Left kidney (tissue), 8 donors: ENCODE measurements at places on chromosomes 5 and 9. TPM values are rescaled to one million over a fixed set of nuclear protein-coding genes. Genes with fewer than 3 reads are reported as not detected.
A peak's percentile ranks its signal among the peaks of the same experiment; 100 is the strongest.

DNA sequence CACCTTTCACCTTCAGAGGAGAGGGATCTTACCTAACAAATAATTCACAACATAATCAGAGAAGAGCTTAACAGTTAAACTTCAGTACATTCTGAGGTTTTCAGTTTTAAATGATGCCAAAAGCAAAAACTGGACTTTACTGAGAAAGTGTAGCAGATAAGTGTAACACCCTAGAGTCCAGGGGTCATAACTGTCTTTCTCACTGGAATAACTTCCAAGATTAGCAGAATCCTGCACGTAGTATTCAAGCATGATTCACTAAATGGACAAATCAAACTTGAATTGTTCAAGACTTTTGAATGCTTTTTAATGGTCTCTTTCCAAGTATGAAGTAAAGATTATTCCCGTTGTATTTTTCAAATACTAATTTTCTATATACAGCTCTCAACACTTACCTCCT, 180.1 kb upstream of the NREP start:
- no peak for DNase-seq

- DNase-seq = no peak
Observed at GRCh38 chr5:167552356-167552755, 739.1 kb upstream of the WWC1 start.

DNA sequence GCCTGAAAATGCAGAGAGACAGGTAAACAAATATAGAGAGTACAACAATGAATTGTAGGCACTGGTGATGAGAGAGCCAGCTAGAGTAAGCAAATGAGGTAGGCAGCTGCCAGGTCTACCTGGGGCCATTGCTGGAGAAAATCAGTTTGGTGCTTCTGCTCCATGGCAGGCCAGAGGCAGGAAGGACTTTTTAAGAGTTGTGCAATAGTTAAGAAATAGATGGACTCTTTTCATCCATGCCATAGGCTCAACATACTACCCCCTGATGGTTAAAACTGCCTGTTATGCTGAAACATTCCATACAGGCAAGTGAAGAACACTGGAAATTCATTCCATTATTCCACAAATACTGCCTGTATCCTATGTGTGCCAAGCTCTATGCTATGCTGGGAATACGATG, 86.5 kb upstream of the CCDC112 start:
- DNase-seq = no peak

CMYA5 gene
- 26.4 TPM for polyA plus RNA-seq

DIPK1B gene
- polyA plus RNA-seq = 27.6 TPM

GRCh38 chr9:101139082-101139481, 110.6 kb downstream of the PLPPR1 start:
- no peak for DNase-seq

STPG3 gene
- polyA plus RNA-seq = 1.5 TPM

GRCh38 chr5:76691467-76692273, 24.3 kb upstream of the F2R start:
- peak; percentile 45 for DNase-seq

DDX4 gene
- 0.12 TPM for polyA plus RNA-seq

GRCh38 chr9:21806644-21807043, 4.2 kb downstream of the MTAP start:
- no peak for DNase-seq

- no peak for DNase-seq
Observed at GRCh38 chr9:17580119-17580518, 1.3 kb downstream of the SH3GL2 start.

TICAM2 gene
- polyA plus RNA-seq = 2.1 TPM

- DNase-seq = no peak
Observed at GRCh38 chr9:88477300-88477751, 57.7 kb upstream of the NXNL2 start.

- peak; percentile 33 for DNase-seq
Observed at GRCh38 chr9:72292874-72293607, 72.0 kb downstream of the ZFAND5 start.

LIX1 gene
- 4.9 TPM for polyA plus RNA-seq

GRCh38 chr5:123929055-123929474, 417.1 kb downstream of the CSNK1G3 start:
- no peak for DNase-seq

DNA sequence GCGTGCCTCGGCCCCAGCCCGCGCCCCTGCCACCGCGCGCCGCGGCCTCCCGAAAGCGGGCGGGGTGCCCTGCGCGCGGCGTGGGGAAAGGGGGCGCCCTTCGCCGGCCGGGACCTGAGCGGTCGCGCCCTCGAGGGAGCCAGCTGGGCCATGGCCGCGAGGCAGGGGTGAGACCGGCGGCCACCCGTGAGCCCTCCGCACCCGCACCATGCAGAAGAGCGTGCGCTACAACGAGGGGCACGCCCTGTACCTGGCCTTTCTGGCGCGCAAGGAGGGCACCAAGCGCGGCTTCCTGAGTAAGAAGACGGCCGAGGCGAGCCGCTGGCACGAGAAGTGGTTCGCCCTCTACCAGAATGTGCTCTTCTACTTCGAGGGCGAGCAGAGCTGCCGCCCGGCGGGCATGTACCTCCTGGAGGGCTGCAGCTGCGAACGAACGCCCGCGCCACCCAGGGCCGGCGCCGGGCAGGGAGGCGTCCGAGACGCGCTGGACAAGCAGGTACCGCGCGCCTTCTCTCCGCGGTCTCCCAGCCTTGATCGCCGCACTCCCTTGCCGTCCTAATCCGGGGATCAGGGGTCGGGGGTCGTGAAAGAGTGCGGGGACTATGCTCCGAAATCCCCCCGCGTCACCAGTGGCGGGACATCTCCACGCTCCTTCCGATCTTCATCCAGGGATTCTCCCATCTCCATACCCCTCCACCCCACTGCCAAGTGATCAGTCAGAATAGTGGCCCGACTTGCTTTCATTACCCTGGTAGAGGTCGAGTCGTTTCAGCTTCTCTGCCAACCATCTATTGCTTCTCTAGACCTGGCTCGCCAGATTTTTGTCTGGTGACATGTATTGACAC, 590 bp downstream of the RASGRF2 start:
- DNase-seq = no peak

GRCh38 chr5:116859666-116860320, 285.2 kb upstream of the SEMA6A start:
- DNase-seq = no peak

- DNase-seq = no peak
Observed at GRCh38 chr9:78566521-78566920, 269.6 kb downstream of the PSAT1 start.

GRCh38 chr9:124596172-124596839, 89.1 kb upstream of the NR5A1 start:
- no peak for DNase-seq

GRCh38 chr5:36957953-36958537, 81.5 kb downstream of the NIPBL start:
- no peak for DNase-seq

DNA sequence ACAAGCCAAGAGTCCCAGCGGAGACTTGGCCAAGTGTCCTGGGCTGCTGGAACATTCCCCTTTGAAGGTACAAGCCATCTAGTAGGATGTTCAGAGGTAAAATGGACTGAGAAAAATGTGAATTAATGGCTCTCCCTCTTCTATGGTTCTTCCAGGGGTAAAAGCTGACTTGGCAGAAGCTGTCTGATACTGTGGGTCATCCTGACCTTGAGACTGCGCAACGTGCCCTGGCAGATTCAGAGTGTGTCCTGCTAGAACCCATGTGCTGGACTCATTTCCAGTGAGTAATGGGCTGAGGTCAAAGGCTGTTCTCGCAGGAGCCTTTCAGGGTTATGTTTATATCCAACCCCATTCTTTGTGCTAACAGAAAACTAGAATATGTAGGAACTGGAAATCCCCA, 423.0 kb upstream of the CD180 start:
- DNase-seq = no peak

DNA sequence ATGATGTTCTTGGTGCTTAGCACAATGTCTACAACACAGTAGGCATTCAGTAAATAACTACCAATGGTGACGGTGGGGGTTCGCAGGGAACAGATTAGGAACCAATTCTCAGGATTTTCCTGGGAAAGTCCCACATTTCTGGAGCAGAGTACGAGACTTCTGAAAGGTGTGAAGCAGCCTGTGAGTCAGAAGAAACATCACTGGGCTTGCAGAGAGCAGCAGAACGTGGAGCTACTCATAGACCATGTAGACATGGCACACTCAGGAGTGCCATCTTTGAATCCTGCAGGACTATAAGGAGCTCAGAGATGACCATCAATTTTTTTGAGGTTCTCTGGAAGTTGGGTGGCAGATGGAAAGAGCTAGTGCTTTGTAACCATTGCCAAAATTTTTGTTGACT, 106.6 kb upstream of the ANKRD55 start:
- DNase-seq = no peak

IL33 gene
- polyA plus RNA-seq = 7.3 TPM

GRCh38 chr9:131329241-131329641, 39.7 kb downstream of the PLPP7 start:
- DNase-seq = no peak

DNA sequence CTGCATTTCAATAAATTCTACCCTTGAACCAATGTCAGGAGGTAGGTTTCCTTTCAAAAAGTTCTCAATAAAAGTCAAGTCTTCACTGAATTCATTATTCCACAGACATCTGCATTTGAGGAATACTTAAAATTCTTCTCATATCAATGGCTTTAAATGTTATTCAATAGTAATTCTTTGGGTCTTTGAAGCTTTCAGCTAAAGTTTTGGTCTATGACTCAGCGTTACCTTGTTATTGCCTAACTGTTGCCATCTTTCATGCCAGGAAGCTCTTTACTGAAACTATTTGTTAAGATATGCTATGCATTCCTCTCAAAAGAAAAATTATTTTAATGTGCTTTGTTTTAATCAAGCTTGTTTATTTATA, 170.5 kb downstream of the NNT start:
- no peak for DNase-seq
